RWPE1 (cell line): ENCODE measurements at places on chromosomes 11 and 22.
A peak's percentile ranks its signal among the peaks of the same experiment; 100 is the strongest.

DNA sequence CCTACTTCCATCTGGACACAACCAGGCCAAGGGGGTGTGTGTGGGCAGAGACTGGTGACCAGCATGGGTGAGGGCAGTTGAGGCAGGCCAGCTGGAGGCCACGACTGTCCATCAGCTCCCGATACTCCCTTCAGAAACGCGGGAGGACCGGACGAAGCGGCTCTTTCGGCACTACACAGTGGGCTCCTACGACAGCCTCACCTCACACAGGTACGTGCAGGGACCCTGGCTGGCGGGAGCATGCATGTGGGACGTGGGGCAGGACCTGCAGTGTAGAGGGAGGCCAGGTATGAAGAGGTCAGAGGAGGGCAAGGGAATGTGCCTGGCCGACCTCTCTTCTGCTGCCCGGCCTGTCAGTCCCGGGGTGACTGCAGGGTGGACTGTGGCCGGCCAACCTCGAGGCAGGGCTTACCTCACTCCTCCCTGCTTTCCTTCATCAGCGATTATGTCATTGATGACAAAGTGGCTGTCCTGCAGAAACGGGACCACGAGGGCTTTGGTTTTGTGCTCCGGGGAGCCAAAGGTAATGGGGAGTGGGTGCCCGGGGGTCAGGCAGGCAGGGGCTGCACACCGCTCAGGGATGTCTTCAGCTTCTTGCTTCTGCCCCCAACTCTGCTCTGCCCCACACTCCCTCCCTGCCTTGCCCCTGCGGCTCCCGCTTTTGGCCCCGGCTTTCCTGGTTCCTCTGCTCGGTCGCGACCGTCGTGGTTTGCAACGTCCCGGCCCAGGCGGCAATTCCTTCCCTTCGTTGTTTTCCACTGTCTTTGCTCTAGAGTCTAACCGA, 31.3 kb downstream of the SHANK3 start:
- DNase-seq: no peak

GRCh38 chr22:44187652-44188230, 7.0 kb downstream of the PARVG start:
- no peak for DNase-seq

- DNase-seq: no peak
These were observed 1.7 kb upstream of the CBX6 start for GRCh38 chr22:38873469-38874411.

- DNase-seq: no peak
These were observed 41.2 kb upstream of the GRAMD4 start for GRCh38 chr22:46578824-46579561.

GRCh38 chr11:70423523-70424505, 25.5 kb downstream of the CTTN start:
- DNase-seq: no peak

- no peak for DNase-seq
These were observed 15.5 kb upstream of the TFIP11 start for GRCh38 chr22:26527574-26528465.

DNA sequence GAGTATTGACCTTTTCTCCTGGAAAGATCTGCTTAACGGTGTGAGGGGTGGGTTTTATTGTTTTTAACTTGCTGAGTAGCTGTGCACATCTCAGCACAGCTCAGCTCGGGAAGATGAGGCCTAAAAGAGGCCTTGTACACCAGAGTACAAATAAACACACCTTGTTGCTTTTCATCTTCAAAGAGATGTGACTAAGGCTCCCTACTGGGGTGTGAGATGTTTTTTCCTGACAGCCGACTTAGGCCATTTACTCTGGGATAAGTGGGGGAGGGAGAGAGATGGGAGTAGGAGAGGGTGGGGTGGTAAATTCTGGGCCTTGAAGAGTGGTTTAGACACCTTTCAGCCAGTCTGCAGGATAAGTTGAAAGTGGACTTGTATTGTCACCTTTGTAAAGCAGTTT, 2.9 kb downstream of the LDLRAD3 start:
- no peak for DNase-seq

DNA sequence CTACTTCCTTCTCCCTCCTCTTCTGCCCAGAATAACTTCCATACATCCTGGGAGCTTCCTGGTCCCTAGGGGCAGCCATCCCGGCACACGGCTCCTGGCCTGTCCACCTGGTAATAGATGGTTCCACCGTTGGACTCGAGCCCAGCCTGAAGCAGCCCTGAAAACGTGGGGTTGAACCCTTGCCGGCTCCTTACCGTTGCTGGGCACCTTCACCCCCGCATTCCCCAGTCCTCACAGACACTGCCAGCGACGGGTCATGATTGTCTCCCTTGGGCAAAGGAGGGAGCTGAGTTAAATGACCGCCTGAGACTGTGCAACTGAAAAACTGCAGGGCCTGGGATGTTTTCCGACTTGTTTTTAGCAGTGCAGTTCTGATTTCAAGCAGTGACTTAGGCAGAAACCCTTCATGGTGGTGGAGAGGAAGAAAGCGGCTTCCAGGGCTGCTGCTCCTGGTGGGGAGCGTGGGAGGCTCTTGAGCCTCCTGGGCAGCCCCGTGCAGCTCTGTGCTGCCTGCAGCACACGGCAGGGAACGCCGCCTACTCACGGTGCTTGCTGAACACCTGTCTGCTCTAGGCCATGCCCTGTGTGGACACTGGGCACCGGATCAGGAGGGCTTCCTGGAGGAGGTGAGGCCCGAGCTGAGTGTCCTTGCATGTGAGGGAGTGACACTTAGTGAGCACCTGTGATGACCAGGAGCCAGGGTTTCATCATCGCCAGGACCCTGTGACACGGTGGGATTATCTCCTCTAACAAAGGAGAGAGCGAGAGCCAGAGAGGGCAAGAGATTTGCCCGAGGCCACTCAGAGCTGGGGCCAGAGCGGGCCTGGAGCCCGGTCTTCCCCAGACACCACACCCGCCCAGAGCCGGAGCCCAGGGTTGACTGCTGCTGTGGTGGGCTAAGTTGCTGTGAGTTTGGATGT, 77.4 kb downstream of the FBLN1 start:
- DNase-seq: no peak

- no peak for DNase-seq
These were observed 1.4 kb downstream of the MOV10L1 start for GRCh38 chr22:50091092-50091768.

GRCh38 chr11:3642071-3642951, 519 bp upstream of the ART5 start:
- peak; percentile 65 for DNase-seq

DNA sequence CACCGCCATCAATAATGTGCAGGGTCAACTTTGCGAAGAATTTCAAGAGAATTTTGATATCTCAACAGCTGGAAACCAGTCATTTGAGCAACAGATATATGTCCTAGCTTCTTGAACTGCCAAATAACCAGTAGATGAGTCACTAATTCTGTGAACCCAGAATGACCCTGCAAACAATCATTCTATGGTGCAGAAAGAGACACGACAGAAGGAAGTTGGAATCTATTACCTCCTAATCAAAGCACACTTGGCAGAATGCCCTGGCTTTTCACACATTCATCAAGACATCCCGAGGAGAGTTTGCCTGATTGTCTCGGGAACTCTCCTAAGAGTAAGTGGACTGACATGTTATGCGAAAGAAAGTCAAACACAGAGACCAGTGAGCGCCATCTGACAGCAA, 621.1 kb downstream of the OPCML start:
- DNase-seq: peak; percentile 8

- DNase-seq: peak; percentile 46
These were observed 11.1 kb downstream of the TXN2 start for GRCh38 chr22:36470162-36470993.

- DNase-seq: peak; percentile 42
These were observed 707 bp upstream of the FTH1 start for GRCh38 chr11:61967924-61968757.

DNA sequence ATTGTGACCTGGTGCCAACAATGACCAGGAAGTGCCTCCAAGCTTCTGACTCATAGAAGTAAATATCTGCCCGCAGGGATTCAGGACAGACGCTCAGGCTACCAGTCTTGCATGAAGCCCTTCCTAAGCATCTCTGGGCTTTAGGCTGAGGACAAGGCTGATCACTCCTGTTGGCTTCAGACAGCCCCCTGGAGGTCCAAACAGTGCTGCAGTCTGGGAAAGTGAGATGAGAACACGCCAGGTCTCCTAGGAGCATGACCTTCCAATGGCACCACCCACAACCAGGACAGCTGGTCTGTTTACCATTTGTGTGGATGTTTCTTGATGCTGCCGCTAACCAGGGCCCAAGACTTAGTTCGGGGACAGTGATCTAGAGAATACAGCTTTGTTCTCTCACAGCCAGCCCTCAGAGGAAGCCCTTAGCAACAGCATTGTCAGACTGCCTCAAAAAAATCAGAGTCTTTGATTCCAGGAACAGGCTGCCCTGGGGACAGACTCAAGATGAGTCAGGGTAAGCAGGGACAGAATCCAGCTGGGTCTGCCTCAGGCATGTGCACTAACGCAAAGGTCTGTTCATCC, 111.2 kb downstream of the ZNF280B start:
- no peak for DNase-seq

DNA sequence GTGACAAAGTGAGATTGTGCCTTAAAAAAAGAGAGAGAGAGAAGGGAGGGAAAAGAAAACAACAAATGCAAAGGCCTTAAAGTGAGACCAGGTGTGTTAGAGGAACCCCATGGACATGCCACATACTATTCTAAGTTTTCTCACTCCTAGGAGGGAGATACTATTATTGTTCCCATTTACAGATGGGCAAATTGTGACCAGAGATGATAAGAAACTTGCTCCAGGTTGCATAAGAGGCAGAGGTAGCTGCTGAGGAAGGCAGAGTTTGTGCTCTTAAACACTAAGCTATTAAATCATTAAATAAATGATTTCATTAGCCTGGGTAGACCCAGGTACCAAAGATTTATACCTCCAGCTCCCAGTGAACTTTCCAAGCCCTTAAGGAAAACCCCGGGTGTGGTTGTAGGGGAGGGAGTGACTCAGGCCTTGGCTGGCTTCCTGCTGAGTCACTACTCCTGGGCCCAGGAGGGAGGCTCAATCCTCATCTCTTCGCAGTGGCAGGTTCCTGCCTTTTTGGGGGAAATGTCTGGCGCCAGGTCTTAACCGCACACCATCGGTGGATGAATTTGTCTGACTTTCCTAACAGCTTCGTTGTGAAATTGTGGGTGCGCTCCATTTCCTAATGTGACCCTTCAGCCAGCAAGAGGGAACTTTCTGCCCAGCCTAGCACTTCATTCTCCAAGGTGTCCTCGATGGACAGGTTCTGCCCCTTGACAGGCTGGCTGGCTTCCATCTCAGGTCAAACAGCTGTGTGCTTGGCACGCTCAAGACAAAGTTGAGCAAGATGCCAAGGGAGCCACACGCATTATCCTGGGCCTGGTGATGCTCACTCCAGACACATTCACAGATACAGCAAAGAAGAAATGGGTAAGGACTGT, 33.4 kb upstream of the PTPRJ start:
- peak; percentile 99 for DNase-seq

GRCh38 chr22:30000566-30000965, 79.7 kb upstream of the HORMAD2 start:
- no peak for DNase-seq

- peak; percentile 67 for DNase-seq
These were observed 77.6 kb upstream of the KCNQ1OT1 start for GRCh38 chr11:2777386-2777785.

DNA sequence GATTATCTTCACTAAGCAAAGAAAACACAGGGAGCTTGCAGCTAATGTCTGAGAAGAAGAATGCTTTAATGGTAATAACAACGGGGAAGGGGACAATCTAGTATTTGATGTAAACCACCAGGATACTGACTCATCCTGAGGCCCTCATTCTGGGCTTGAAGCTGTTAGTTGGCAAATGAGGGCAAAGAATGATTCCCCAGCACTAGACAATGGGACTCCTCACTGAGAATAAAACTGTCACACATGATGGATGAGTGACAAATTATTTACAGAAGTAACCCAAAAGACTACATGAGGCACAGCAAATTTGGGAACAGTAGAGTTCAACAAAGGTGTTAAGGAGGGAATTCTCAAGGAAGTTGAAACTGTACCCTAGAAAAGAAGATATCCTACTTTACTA, 76.3 kb downstream of the FAM168A start:
- no peak for DNase-seq

DNA sequence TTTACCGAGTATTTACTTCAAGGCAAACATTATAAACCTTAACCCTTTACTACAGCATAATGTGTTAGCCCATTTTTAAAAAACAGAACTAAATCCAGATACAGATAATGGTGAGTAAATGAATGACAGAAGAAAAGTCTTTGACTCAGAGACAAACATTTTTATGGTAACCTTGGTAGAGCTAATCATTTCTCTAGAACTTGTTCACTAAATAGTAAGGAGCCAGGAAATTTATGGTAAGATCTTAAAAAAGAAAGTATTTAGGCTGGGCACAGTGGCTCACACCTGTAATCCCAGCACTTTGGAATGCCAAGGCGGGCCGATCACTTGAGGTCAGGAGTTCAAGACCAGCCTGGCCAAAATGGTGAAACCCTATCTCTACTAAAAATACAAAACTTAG, 11.5 kb upstream of the FUT4 start:
- DNase-seq: no peak

GRCh38 chr11:80586464-80586863, 1145.6 kb upstream of the TENM4 start:
- peak; percentile 16 for DNase-seq

DNA sequence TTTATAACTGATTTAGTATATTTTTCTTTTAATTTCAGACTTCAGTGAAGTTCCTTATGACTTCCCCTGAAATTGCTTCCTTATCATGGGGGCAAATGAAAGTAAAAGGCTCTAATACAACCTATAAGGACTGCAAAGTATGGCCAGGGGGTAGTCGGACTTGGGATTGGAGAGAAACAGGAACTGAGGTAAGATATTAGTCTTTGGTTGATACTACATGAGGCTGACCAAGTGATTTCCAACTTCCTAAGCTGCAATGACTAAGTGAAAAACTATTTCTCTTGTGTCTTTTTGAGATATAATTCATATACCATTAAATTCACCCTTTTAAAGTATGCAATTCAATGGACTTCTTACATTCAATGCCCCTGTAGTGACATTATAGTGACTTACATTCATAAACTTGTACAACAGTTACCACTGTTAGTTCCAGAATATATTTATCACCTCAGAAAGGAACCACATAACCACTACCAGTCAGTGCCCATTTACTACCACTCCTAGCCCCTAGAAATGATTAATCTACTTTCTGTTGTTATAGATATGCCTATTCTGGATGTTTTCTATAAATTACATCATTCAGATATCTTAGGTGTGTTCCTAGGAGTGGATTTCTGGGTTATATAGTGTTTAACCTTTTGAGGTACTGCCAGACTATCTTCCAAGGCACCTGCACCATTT, 21.6 kb downstream of the AAMDC start:
- no peak for DNase-seq

- peak; percentile 75 for DNase-seq
These were observed 90.1 kb downstream of the ETS1 start for GRCh38 chr11:128497061-128497775.

GRCh38 chr22:37496651-37497050, 10.5 kb upstream of the MFNG start:
- peak; percentile 22 for DNase-seq

- DNase-seq: no peak
These were observed 216.3 kb downstream of the FAT3 start for GRCh38 chr11:92440701-92441442.

- no peak for DNase-seq
These were observed 23.3 kb upstream of the PHF21B start for GRCh38 chr22:45033136-45033535.
